CD4-positive, alpha-beta T cell treated with Interleukin-6 for 4 hours (primary cell): ENCODE measurements at places on chromosomes 6 and 20.

DNA sequence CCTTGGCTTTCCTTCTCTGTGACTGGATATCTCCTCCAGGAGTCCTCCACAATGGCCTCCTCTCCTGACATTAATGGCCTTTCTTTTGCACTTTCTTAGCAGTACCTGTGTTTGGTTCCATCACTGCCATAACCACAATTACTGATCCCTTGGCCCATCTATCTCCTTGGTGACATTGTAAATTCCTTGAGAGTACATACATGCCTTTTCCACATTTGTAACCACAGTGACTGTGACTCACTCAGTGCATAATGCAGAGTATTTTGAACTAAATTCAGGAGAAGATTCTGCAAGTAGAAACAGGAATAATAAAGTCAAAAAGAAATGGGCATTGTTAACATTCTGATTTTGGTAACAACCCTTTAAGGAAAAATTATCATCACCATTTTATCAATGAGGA lies 197.2 kb upstream of the SOX4 start:
- no peak for DNase-seq

GRCh38 chr20:50645253-50646068 lies 45.9 kb downstream of the RIPOR3 start:
- DNase-seq = no peak

DNA sequence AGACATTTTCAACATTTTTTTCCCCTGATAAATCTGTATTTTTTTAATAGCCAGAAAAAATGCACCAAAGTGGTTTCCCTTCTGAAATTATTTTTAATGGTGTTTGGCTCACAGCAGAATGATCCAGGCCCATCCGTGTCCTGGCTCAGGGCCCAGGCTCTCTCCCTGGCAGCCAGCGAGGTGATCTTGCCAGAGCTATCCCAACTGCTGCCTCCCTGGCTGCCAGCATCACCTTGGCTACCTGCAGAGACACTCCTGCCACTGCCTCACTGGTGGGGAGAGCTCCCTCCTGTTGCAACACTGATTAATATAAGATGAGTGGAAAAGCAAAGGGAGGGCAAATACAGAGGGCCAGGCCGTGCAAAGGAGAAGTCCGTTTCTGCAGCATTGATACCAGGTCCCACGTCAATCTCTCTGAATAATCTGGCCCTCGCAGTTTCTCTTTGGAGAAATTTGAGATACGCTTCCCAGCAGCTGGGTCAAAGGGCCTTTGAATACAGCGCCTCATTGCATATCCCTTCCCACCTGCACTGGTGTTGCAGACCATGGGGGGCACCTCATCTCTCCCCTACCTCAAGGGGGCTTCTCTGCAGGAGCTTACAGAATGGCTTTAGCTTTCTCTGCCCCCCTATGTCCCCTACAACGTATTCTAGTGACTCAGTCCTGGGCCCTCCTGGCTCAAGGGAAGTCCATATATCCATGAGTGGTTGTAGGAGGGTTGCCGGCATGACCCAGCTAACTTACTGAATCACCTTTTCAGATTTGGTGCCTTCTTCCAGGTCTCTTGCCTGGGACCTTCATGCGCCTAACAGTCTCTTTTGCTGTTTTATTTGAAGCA lies 12.8 kb upstream of the DSTN start:
- no peak for DNase-seq

DNA sequence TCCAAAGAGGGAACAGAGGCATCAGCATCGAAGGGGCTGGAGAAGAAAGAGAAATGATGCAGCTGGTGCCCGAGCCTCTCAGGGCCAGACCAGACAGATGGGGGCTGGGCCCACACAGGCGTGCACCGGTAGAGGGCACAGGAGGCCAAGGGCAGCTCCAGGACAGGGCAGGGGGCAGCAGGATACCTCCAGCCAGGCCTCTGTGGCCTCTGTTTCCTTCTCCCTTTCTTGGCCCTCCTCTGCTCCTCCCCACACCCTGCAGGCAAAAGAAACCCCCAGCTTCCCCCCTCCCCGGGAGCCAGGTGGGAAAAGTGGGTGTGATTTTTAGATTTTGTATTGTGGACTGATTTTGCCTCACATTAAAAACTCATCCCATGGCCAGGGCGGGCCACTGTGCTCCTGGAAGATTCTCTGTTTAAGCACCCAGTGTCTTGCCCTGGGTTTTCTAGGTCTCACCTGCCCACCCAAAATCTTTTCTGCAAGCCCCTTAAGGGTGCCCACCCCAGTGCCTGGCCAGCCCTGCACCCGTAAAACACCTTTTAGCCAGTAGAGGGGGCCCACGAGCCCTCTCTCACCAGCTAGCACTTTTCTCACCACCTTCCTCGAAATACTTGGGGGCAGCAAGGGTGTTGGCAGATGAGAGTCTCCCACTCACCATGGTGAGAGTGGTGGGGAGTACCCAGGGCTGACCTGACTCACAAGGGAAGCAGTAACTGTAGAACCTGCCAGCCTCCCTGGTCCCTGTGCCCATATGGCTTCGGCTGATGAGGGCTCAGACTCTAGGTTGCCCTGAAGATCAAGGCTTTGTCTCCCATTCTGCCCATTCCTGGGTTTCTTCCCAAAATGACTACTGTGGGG lies 35.7 kb upstream of the ID1 start:
- peak; percentile 69 for DNase-seq

DNA sequence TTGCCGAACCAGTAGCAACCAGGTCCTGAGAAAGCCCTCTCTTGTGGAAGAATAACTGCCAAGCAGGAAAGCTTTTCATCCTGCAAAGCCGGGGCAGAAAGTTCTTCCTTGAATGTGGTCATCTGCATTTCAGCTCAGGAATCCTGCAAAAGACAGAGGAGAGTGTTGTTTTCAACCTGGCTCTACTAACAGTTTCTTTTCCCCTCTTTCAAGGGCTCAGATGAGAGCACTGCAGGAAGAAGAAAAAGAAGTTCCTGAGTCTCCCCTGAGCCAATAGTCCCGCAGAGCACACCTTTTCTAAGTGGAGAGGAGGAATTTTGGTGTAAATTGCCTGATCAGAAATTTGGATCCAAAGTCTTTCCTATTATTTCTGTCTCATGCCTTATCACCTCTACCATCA lies 10.7 kb downstream of the HLA-DRB1 start:
- DNase-seq = no peak

- no peak for DNase-seq
Measured at GRCh38 chr20:13644010-13644409, 5.3 kb upstream of the TASP1 start.

- no peak for DNase-seq
Measured at GRCh38 chr6:114272582-114272981, 70.2 kb downstream of the HS3ST5 start.

DNA sequence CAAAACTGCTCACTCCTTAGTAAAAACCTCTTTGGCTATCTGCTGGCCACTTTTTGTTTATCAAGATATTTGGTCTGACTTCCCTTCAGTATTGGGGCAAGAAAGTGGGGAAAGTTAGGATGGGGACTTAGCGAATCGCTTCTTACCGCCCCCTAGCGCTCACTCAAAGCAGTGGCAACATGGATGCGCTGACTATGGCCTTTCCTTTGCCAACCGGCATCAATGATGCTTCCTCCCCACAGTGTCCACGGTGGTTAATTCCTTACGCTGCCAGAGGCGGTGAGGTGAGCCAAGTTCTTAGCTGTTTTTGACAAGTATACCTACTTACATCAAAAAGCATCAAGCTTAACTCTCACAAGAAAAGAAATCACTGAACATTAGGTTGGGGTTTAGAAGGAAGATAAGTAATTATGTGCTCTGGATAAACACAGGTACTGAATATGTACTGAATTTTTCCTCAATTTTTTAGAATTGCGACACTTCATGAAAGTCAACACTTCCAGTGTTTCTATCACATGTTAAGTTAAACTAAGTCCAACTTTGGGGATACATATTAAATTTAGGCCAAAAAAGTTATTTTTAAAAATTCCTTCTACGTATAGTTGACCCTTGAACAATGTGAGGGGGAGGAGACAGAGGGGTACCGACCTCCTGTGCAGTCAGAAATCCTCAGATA lies 86.7 kb downstream of the GMDS start:
- no peak for DNase-seq
